Stomach (tissue), 19 donors: ENCODE measurements at places on chromosomes 4 and X. TPM values are rescaled to one million over a fixed set of nuclear protein-coding genes. Genes with fewer than 3 reads are reported as not detected.

FAM184B gene
- total RNA-seq: not detected

- no peak for DNase-seq
Measured at GRCh38 chr4:104351706-104352105, 143.0 kb downstream of the CXXC4 start.

GRCh38 chr4:21790438-21791029 is 158.0 kb downstream of the KCNIP4 start:
- DNase-seq: peak; percentile 44

DNA sequence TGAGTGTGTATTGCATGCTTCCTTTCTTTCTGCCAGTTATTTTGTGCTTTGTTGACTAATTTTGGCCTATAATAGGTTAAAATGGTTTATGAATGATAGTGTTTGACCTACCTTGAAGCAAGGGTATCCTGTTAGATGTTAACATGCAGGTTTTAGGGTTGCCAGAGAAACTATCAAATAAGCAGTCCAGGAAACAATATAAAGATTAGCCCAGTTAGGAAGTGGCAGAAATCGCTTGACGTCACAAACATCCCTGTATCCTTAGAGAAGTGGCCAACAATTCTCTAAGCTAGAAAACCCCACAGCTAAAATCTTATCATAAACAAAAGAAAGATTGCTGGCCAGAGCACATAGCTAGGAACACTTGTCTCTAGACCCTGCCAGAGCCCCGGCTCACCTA is 3.8 kb downstream of the NAP1L5 start:
- peak; percentile 27 for DNase-seq

MAGEB16 gene
- total RNA-seq: not detected

KCND1 gene
- 2.4 TPM for total RNA-seq

DNA sequence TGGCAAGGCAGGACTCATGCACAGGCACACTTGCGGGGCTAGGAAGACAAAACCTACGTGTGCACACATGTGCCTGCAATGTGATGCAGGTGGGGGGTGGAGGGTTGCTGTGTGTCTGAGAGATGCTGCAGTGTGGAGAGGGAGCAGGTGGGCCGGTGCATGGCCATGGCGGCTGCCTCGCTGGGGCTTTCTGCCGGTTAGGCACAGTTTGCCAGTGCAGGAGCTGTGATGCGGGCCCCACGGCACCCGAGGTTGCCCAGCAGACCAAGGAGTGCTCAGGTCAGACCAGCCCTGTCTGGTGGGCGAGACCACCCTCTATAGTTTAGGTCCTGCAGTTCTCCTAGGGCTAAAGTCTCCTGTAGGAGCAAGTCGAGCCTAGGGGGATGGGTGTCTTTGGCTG is 4.4 kb upstream of the AFM start:
- no peak for DNase-seq

DNA sequence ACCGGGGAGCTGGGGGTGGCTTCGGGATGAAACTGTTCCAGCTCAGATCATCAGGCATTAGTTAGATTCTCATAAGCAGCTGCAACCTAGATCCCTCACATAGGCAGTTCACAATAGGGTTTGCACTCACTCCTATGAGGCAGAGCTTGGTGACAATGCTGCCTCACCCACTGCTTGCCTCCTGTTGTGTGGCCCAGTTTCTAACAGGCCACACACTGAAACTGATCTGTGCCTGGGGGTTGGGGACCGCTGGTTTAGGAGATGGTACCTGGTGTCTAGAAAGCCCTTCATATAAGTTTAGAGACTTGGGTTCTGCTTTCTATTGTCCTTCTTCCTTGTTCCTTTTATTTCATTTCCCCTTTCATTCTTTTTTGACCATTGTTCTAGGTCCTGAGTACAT is 234.2 kb downstream of the FRAS1 start:
- DNase-seq: no peak
